ENCODE measurements at places on chromosomes 13 and 19.

- DNase-seq: no peak
Measured at GRCh38 chr19:45876161-45876410, 9.9 kb downstream of the IRF2BP1 start.

DNA sequence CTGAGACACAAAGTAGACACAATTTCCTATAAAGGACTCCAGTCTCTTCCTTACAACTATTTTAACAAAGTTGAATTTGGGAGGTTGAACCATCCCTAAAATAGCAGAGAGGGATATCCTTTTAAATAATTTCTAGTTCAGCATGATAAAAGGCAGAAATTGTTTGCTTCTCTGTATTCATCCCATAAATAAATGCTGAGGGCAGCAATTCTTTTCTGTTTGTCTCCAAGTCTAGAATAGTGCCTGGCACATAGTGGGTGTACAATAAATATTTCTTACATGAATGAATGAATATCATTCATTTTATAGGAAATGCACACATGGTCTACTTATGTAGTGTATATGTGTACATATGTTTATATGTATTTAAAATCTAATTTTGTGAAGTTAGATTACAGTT is 12.3 kb downstream of the COL4A1 start:
- no peak for DNase-seq

DNA sequence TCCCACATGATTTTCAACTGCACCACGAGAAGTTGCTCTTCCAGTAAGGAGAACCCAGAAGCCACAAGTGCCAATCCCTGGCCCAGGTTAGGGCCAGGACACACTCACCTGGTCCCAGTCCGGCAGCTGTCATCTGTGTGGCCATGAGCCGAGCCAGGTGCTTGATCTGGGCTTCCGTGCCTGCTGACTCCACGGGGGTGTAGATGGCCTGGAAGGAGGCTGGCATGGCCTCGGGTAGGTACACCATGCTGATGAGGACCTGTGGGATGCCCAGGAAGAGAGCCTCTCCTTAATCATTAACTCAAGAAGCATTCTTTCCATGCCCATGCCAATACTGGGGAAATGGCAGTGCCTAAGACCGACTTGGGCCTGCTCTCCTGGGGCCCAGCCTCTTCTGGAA is 19.9 kb upstream of the RSPH6A start:
- DNase-seq: no peak

GRCh38 chr19:16014923-16015804 is 61.1 kb upstream of the TPM4 start:
- no peak for DNase-seq

DNA sequence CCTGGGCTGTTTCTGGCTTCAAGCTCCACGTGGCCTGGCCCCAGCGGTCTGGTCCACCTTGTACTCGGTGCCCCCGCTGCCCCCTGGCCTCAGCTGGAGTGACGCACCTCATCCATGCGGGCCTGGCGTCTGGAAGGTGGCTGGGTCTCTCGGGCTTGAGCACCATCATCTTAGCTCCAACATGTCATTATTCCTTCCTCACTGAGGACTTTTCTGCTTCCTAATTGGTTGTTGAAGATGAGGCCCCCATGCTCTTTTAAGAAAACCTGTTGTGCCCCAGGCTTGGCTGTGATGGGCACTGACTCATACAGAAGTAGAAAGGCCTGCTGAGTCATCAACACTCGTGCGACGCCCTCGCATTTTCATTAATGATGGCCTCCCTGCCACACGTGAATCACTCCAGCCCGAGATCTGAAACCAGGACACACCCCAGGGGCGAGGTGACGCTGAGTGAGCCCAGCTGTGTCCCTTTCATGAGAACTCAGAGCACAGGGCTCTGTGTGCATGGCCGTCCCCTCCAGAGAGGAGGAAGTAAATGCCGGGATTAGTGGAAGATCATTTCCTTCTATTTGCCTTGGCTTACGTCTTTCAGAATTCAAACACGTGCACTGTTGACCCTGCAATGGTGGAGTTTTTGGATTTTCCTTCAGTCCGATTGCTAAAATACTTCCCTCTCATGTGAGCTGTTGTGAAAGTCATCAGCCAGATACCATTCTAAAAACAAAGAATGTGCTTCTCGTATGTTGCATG is 14.0 kb upstream of the GJA3 start:
- peak; percentile 68 for DNase-seq
